ENCODE measurements at places on chromosomes 11 and 22.

DNA sequence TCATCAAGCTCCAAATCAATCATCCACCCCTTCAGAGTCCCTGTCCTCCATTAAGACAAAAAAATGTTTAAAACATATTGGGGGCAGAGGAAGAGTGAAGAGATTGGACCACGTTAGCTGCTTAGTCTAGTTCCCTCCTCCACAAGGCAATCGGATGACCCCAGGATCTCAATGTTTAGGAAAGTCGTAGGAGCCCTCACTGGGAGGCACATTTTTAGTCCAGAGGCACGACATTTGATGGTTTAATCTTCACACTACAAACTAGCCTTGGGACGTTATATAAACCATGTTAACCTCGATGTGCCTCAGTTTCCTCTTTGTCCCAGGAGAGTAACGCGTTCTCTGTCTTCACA is 588 bp upstream of the FAT3 start:
- no peak for DNase-seq

DNA sequence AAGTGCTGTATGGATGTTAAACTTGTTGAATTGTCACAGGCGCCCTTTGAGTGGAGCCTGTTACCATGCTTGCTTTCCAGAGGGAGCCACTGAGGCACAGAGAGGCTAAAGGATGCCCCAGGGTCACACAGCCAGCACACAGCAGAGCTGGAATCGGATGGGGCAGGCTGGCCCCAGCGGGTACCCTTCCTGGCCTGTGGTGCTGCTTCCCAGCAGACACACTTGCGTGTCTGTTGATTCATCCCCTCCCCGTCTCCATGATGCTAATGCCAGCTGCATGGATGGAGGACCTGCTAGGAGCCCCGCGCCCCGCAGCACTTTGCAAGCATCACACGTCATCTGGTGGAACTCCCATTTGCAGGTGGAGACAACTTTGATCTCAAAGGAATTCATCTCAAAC is 52.4 kb upstream of the SHISAL1 start:
- DNase-seq: no peak

DNA sequence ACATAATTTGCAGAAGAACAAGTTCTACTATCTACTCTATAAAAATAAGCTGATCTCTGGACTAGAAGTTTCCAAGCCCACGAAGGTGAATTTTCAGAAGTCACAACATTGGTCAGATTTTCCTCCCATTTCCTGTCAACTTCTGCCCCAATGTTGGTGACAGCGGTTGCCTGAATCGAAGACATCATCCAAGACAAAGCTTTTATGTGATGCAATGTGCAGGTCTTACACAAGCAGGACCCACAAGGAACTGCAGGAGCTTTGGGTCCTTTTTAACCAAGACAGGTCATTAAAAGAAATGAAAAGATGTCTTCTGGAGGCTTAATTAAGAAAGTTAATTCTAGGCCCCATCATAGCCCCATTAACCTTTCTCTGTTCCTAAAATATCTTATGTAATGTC is 125.6 kb upstream of the BLID start:
- no peak for DNase-seq

DNA sequence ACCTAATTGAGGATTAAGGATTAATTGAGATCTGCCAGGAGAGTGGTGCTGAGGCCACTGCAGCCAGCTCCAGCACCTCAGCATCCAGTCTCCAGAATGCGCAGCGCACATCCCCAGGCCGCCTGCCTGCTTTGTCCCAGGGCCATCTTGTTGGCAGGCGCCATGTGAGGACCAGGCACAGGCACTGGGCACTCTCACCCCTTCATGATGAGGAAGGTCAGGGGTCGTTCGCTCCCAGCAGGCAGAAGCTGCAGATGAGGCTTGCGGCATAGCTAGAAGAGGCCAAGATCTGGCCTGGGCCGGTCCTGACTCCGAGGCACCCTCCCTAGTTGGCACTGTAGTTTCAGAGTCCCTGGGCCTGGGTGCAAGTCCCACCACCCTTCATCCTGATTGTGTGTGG is 6.4 kb downstream of the CABP2 start:
- no peak for DNase-seq

DNA sequence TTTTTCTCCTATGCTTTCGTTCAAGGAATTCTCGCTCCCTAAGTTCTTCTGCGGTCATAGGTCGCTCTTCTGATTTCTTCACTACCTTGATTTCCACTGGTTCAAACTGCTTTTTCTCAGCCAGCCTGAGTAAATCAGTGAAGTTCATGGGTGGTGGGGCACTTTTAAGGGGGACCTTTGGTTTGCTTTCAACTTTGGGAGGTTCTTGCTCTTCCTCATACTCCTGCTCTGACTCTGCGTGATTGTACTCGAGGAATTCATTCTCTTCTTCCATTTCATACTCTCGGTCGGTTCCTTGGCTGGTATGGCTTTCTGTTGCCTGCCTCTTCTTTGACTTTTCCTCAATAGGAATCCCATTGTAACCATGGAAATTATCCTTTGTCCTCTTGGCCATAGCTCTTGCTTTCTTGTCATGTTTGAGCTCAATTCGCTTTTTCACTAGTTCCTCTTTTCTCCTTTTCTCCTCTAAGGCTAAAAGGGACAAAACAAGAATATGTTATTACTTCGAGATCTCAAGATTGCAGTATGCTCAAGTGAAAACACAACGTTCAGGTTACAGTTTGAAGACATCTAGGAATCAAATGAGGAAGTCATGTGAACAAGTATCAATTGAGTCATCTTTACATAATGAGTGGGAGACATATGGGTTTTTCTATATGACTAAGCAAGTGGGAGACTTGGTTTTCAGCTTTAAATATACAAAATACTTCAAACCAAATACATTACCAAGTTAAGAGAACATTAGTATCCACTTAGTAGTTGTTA is 16.2 kb downstream of the MISFA start:
- DNase-seq: no peak
